NCI-H2107 (cell line): ENCODE measurements at places on chromosomes 2 and 18.

GRCh38 chr18:77103991-77104531 is 28.5 kb downstream of the MBP start:
- DNase-seq = no peak

GRCh38 chr18:30828700-30829099 is 213.8 kb downstream of the DSC3 start:
- DNase-seq = no peak

- DNase-seq = no peak
Measured at GRCh38 chr2:172929644-172930043, 146.0 kb upstream of the MAP3K20 start.

DNA sequence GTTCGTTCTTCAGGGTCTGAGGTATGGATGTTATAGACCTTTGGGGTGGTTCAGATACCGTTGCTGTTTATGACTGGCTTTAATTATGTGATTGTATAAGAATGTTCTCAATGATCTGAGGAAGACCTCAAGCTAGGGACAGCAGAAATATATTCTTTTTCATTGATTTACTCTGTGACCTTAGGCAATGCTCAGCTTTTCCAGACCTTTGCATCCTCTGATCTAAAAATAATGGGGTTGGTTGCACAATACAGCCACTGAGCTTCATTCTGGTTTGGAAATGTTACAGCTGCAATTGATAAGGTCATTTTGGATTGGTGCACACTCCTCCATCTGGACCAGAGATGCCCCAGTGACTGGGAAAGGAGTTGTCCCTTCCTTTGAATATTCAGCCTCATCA is 17.2 kb upstream of the CABYR start:
- DNase-seq = no peak

- no peak for DNase-seq
Measured at GRCh38 chr2:239881561-239882320, 143.4 kb downstream of the NDUFA10 start.

DNA sequence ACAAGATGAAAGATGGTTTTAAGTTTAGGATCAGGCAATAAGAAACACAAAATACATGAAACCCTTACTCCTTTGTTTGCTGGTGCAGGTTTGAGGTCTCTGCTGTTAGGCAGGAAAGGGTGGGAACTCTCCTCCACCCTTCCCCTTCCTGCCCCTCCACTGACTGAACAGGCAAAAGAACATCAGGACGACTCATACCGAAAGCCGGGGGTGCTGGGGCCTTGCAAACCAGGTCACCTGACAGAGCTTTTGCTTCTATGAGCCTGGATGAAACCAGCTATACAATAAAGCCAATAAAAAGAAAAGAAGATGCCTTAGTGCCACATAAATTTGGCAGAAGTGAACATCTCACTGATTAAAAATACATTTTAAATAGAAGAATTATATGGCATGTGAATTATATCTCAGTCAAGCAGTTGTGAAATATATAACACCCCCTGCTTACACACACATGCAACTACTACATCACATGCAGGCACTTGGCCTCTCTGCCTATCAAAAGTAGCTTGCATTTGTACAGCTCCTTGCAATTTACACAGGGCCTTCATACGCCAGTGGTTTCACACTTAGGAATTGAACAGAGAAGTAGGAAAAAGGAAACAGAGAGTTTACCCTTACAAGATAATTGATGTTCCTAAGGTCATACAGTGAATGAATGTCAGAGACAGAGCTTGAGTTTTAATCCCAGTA is 215.1 kb upstream of the TRIB2 start:
- no peak for DNase-seq

- no peak for DNase-seq
Measured at GRCh38 chr2:8658064-8658862, 23.6 kb upstream of the ID2 start.

DNA sequence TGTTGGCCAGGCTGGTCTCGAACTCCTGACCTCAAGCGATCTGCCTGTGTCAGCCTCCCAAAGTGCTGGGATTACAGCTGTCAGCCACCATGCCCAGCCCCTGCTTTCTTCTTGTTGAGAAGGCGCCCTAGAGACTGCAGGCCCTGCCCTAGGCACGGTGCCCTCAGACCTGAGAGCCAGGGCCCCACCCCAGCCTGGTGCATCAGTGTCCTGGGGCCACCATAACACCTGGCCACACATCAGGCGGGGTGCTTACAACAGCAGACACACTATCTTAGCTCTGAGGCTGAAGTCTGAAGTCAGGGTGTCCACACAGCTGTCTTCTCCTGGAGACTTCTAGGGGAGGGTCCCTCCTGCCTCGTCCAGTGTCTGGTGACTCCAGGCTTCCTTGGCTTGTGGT is 120.6 kb downstream of the NDUFA10 start:
- no peak for DNase-seq

GRCh38 chr18:23244401-23244800 is 109.1 kb downstream of the CABLES1 start:
- no peak for DNase-seq

- no peak for DNase-seq
Measured at GRCh38 chr18:14944838-14945237, 196.9 kb downstream of the ANKRD30B start.

DNA sequence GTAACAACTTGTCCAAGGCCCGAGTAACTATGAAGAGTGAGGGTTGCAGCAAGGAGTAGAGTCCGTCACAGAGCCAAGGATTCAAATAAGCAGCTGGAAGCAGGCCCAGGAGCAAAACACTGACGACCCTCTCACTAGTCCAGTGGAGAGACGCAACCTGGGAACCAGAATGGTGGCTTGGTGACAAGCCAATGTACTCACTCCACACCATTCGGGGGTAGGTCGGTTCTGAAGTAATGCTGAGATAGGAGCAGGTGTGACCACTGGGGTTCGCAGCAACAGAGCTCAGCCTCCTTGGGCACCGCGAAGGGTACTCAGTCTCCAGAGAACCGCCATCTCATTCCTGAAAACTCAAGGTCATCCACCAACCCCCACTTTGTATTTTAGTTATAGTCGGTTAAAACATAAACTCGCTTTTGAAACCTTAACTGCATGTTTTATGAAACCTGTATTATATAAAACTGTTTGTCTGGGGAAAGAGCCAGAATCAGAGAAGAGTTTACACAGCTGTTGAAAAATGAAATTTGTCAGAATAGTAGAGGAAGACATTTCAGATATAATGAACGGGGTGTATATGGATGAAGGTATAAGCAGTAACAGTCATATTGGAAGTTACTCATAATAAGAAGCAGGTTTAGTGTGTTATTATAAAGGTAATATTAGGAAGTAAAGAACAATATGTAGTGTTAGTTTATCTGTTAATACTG is 8.6 kb downstream of the ANKRD62 start:
- DNase-seq = no peak

DNA sequence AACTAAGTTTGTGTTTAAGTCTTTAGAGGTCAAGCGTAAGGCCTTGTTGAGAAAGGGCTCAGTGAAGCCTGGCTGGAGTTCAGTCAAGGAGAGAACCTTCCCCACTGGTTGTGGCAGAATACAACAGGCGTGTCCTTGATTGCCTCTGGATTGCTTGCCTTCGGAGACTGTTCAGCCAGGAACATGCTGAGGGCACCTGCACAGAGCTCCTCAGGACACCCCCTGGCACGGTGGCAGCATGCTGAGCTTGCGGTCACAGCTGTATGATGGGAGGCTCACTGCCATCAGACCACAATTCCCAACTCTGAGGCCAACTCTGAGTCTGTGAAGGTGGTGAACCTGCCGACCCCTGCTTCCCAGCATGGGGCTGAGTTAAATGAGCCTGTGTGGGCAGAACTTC is 130.0 kb downstream of the LPIN1 start:
- no peak for DNase-seq

DNA sequence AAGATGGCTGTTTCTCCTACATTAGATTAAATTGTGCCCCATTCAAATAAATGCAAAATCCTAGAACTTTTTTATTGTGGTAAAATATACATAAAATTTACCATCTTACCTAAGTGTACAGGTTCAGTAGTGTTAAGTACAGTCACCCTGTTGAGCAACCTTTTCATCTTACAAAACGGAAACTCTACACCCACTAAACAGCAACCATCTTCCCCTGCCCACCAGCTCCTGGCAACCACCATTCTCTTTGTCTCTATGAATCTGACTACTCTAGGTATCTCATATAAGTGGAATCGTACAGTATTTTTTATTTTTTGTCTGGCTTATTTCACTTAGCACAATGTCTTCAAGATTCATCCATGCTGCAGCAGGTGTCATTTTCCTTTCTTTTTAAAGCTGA is 53.0 kb downstream of the ASXL2 start:
- no peak for DNase-seq

DNA sequence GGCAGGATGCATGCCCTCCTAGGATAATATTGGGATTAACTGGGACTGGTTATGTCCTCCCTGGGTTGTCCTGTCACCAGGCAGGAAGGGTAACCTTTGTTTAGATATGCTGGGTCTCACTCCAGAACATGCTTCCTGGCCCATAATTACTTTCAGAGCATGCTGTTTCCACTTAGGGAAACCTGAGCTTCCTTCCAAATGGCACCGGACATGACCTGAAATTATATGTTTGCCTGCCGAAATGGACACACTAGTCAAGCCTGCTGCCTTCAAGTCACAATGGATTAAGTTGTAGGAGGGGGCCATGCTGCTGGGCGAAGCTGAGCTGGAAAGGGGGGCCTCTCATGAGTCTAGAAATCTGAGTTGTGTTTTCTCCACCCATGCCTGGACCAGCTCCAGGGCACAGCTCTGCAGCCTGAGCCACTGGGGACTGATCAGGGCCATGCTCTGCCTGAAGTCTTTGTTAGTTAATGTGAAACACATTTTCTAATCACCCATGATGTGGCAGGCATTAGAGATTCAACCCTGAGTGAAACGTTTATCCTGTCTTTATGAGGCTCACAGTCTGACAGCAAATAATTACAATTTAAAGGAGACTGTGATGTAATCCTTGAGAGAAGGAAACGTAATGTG is 273.3 kb downstream of the TNS1 start:
- no peak for DNase-seq

DNA sequence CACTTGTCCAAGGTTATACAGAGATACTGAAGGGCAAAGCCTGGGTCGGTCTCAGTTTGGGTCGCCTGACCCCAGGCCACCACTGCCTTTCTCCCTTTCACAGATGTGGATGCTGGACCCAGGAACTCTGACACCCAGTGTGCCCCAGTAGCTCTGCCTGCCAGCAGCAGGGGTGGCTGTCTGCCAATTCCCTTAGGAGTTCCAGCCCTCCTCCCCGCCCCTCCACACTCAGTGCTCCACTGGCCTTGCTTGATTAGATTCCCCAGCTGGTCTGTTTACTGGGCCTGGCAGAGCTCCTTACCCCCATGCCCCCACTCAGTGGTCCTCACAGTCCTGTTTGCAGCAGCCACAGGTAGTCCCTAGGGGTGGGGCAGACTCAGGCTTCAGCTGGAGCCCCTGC is 75.5 kb downstream of the NPAS2 start:
- no peak for DNase-seq

GRCh38 chr2:55140316-55141219 is 90.3 kb upstream of the RTN4 start:
- no peak for DNase-seq

GRCh38 chr2:234963773-234964615 is 12.2 kb downstream of the SH3BP4 start:
- DNase-seq = no peak

DNA sequence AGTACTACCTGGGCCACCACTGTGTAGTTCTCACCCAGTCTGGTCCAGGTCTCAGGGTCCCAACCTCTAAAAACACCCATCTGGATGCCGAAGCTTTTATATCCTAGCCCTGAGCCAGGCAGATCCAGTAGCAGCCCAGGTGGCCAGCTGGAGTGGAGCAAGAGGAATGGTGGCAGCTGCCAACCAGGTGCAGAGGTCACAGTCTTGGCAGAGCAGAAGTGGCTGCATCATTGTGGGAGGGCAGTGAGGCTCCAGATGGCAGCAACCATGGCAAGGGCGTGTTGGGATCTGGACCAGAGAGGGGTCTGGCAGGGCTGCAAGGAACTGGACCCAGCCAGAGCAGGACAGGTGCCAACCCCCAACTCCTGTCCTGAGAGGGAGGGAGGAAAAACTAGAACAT is 72.2 kb upstream of the AGAP1 start:
- DNase-seq = no peak

DNA sequence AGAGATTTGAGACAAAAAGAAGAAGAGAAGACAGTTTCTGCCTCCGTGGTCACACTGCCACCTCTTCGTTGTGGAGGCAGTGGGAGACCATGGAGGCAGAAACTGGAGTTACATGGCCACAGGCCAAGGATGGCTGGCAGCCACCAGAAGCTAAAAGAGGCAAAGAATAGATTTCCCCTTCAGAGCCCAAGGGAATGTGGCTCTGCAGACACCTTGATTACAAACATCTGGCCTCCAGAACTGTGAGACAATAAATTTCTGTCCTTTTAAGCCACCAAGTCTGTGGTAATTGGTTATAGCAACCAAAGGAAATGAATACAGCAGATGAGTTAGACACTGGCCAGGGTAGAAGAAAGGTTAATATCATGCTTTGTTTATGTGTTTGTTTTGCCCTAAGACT is 420.4 kb upstream of the LYPD1 start:
- no peak for DNase-seq

GRCh38 chr2:199581935-199582360 is 124.2 kb upstream of the SATB2 start:
- DNase-seq = no peak

DNA sequence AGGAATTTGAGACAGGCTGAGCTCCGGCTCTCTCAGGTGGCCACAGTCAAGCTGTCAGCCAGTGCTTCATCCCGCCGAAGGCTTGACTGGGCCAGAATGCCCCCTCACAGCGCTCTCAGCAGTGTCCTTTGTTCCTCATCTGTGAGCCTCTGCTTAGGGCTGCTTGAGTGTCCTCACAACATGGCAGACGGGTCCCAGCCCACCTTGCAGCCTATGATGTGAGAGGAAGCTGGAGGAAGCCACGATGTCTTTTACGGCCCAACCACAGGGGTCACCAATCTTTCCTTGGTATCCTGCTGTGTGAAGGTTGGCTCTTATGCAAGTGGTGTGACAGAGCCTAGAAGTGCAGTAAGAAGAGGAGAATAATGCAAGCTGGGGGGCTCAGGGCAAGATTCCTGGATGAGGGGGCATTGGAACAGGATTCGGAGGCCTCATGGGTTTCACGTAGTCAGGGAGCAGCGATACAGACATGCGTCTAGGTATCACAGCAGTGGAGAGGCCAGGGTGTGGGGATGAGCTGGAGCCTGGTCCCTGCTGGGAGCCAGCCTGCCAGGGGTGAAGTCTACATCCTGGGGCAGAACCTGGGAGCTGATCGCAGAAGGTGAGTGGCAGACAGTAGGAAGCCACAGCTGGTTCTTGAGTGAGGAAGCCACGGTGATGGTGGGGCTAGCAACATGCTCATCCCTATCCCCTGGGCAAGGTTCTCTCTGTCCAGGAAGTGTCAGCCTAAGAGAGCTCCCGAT is 234.1 kb downstream of the GLI2 start:
- no peak for DNase-seq

GRCh38 chr2:222941510-222942032 is 80.7 kb downstream of the ACSL3 start:
- no peak for DNase-seq

DNA sequence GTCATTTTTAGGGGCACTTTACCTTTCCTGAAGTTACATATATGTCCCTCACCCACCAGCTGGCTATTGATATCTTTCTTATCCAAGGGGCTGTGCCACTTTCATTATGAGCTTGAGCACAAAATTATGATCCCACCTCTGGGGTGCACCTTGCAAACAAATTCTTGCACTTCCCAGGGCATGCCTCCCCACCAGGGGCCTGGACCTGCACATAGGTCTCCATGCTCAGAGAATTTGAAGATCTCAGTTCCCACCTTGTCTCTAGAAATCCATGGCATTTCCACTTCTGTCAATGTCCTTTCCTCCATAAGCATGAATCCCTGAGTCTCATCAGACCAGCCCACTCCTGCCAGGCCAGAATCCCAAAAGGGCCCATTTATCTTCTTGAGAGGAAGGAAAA is 449.1 kb upstream of the REG3G start:
- no peak for DNase-seq
